ENCODE measurements at places on chromosomes 4 and X.

GRCh38 chrX:101079736-101080270 lies 1.1 kb downstream of the TMEM35A start:
- no peak for DNase-seq

DNA sequence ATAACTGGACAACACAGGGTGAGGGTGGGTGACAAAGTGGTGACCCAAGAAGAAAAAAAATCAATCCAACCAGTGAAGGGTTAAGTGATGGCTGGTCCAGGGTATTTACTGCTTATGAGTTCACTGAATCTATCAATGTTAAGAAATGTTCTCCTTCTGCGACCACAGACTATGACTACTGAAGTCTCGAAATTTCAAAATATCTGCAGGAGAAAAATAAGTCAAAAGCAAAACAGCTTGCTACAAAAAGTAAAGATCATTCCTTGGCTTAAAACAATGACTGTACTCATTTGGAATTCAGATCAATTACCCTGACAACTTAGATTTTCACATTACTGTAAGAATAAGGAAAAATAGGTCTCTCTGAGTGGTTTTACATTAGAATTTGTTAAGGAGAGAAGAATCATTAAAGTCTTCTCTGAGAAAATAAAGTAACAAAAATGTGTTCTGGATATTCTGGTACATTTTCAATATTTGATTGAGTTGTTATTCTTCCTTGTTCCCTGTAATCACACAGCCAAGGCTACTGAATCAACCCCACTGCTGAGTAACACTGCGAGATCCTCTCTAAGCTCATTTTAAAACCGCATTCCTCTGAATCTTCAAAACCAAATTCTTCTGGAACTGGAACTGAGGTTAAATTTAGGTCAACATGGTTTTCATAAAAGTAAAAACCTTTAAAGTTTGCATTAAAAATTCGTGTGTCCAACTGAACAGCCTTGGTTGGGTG lies 22.7 kb downstream of the SMPX start:
- no peak for DNase-seq

GRCh38 chr4:158580064-158580463 lies 58.4 kb downstream of the RXFP1 start:
- DNase-seq = no peak

DNA sequence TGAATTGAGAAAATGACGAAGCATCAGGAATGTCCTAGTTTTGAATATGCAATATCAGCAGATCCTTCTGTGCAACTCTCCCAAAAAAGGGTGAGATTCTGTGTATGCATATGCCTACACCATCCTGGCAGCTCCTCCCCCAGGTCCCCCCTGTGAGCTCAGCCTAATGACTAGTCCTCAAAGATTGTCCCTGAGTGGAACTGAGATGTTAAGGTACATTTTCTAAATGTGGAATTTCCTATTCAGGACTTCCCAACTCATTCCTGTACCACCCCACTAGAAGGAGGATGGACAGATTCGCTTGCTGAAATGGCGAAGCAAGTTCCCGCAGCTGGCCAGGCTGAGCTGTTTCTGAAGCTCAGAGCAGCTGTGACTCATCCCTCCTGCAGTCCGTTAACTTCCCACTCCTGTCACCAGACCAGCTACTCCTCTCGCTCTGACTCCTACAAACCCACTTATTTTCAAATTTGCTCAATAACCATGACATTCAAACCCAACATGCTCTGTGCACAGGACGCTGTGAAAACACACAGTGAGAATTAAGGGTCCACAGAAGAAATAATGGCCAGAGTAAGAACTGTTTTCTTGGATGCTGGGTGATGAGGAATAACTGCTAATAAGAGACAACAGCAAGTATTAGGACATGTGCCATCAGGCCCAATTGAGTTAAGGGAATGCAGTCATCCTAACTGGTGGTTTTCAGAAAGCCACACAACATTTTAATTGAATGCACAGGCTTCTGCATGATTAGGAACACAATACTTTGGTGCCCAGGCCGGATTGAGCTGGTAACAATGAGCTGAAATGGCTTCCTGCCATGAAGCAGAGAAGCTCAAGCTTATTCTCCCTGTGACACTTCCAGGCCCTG lies 40.0 kb upstream of the IRF2 start:
- peak; percentile 41 for DNase-seq

GRCh38 chrX:71998836-71999509 lies 88.3 kb downstream of the NHSL2 start:
- no peak for DNase-seq

DNA sequence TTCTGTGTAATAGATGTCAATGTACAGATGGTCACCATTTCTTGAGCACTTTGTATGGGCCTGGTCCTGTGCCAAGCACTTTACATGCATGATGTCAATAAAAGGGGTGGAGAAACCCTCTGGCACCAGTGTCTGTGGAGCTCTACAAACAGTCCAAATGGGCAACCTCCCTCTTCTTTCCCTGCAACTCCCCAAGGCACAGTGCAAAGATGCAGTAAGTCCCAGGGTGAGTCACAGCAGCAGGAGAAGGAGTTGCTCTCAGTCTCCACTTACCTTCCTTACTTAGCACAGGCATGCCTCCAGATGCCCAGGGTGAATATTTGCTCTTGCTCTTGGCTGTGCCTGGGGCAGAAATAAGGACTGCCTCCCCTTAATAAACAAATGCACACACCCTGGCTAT lies 4.3 kb downstream of the OCIAD2 start:
- peak; percentile 58 for DNase-seq

DNA sequence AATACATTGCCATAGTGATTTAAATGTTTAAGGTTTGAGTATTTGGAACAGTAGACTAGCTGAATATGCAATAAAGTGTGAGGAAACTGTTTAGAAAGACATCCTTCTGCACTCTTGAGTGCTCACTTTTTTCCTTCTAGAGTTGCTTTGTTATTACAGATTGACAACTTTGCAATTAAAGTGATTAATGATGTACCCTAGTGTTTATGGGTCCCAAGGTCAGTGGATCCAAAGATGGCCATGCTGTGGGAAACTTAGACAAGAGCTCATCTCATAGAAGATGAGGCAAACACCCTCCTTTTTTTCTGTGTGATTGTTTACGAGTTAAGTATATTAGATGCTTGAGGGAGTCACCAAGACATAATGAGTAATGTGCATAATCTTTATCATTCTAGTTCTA lies 118.8 kb downstream of the PDLIM5 start:
- DNase-seq = no peak

DNA sequence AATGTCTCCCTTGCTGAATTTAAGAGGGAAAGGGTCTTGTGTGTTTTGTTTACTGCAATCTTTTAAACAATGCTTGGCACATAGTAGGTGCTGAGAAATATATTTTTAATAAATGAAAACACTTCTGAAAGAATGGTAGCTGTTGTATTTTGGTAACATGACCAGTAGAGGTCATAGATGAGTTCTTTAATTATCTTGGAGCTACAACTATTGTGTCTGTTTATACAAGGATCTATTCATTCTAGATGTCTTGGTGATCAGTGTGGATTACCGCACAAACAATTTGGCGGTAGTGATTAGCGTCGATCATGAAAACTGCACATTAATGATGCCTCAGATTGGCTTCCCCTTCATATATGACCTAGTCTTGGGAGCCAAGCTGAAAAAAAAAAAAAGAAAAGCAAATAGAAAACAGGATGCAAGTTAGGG lies 21.4 kb upstream of the SCRG1 start:
- DNase-seq = no peak

DNA sequence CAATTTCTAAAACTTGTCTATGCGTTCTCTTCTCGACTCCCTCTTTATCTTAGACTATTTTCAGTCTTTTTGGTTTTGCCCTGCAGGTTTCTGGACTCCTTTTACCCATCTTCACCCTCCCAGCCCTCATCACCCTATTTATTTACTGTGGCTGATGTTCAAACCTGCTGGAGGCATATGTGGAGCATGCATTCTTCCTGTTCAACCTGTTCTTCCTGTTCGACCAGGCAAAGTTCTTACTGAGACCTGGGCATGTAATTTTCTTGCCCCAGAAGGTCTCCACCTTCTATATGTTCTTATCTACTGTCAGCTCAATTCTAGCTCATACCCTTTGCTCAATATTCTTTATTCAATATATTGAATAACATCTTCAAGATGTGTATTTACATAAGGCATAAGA lies 69.4 kb upstream of the AGA start:
- DNase-seq = peak; percentile 70

DNA sequence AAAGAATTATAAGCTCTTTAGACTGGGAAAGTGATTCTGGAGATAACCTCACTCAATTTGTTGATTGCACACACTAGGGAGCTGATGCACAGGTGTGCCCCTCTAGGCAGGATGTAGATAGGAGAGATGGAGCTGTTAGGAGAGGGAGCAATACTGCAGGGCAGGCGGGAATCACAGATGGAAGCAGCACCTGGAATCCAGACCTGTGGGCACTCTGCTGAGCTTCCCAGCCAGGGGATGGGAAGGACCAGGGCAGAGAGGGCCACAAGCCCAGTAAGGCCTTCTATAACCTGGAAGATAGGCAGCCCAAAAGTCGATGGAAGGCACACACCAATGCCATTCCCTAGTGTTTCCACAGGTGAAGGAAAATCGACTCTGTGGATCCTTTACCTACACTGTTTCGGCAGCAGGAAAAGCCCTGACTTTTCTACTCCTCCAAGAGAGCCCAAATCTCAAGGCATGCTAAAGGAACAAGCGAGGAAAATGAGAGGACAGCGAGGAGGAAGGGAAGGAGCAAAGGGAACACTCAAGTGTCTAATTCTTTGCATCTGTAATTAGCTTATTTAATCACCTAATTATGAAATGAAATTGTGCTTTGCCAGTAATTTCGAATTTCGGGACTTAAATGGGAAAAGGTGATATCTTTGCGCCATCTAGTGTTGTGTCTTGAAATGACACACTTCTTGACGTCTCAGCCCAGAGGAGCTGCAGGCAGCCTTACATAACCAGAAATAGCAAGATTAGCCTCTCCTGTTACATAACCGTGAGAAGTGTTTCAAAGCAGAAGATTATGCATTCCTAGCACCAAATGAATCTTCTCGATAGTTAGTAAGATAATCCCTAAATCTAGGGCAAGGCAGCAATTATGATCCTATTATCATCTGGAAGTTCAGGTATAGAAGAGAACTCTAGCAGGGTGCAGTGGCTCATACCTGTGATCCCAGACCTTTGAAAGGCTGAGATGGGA lies 31.0 kb upstream of the TLR3 start:
- no peak for DNase-seq

DNA sequence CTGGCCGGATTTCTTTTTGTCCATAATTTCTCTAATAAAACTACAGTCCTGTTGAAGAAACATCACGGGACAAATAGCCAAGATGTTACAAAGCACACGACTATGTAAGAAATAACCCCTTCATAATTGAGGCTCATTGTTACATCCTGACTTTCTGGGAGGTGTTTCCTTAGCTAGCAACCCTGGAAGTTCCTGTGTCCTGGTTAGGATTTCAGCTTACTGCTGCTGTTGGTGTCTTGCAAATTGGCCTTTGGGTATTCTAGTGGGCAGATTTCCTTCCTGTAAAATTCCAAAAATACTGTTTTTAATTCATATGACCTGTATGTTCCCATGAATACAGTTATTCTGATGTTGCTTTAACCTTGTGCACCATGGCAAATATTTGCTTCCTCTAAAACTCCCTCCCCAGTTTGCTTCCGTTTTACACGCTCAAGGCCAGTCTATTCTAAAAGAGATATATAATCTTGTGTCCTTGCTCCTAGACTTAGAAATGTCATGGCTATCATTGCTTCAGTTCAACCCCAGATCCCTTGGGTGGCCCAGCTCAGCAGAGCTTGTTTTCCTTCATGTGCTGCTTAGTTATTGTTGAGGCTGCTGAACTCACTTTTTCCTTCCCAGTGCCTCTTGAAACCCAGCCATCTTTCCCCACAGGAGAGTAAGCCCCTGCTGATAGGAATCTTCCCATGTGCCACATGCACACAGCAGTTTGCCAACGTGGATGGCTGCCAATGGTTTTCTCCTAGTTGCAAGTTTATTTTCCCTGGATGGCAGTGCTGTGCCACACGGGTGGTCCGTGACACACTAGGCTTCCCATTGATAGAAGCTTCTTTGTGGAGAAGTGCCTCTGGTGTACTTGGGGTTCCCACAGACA lies 75.8 kb downstream of the TSPAN7 start:
- no peak for DNase-seq

GRCh38 chrX:144648788-144649187 lies 598.5 kb upstream of the SPANXN1 start:
- DNase-seq = no peak

GRCh38 chr4:77154761-77155499 lies 2.1 kb upstream of the CCNG2 start:
- DNase-seq = no peak

DNA sequence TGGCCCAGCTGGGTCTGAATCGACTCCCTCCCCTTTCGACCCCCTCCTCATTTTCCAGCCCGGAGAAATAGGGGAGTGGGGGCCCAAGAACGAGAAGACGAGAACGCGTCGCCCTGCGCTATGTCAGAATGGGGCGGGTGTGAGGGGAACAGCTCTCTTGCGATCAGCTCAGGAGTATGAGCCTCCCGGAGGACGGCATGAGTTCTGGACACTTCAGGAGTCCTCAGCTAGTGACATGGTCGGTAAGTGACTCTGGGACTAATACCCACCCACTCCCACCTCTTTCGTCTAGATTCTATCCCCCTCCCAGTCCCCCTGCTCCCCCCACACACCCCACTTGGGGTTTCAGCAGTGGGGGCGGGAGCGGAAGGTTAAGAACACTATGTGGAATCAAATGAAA lies 944 bp downstream of the KLF8 start:
- no peak for DNase-seq

DNA sequence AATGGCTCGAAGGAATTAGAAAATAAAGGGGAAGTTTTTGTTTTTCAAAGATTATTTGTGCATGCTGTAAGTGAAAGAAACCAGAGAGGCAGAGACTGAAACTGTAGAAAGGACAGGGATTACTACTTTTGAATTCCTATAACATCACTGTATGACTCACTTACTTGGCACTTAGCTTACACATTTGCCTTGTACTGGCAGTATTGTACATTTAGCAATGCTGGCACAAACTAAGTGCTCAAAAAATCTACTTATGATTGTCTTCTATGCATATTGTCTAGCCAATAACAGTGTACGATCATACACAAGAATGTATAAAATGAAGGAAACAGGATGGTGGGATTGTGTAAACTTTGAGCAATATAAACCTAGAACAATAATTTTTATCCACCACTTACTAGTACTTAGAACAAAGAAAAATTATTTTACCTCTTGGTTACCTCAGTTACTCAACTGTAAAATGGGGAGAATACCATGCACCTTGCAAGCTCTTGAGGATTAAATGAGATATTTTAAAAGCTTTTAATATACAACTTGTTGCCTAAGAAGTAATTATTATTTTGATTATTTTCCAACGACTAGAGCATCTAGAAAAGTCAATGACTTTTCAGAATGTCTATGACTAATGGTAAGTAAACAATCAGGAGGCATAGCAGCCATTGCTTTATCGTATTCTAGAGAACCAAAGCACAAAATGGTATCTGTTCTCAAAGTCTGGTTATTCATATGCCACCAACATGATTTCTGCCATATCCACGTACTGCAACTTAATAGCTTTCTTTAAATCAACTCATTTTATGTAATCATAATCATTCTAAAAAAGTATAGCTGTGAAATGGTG lies 4.7 kb downstream of the FAM120C start:
- no peak for DNase-seq

- DNase-seq = no peak
These were observed 419.6 kb upstream of the RASGEF1B start for GRCh38 chr4:81891005-81891996.

GRCh38 chr4:125389713-125390112 lies 75.0 kb downstream of the FAT4 start:
- no peak for DNase-seq

- no peak for DNase-seq
These were observed 14.3 kb downstream of the H2BW1 start for GRCh38 chrX:103999234-103999633.

GRCh38 chrX:16552546-16552945 lies 97.4 kb upstream of the S100G start:
- no peak for DNase-seq

- no peak for DNase-seq
These were observed 48.4 kb downstream of the AKAP4 start for GRCh38 chrX:50152456-50152855.

Measured in left colon (tissue), 2 donors.